Keratinocyte (primary cell): ENCODE measurements at places on chromosomes 12 and 14.

GRCh38 chr12:98646294-98647090 lies 1.4 kb downstream of the APAF1 start:
- no peak for DNase-seq

GRCh38 chr12:124543052-124543589 lies 24.3 kb downstream of the NCOR2 start:
- no peak for DNase-seq

DNA sequence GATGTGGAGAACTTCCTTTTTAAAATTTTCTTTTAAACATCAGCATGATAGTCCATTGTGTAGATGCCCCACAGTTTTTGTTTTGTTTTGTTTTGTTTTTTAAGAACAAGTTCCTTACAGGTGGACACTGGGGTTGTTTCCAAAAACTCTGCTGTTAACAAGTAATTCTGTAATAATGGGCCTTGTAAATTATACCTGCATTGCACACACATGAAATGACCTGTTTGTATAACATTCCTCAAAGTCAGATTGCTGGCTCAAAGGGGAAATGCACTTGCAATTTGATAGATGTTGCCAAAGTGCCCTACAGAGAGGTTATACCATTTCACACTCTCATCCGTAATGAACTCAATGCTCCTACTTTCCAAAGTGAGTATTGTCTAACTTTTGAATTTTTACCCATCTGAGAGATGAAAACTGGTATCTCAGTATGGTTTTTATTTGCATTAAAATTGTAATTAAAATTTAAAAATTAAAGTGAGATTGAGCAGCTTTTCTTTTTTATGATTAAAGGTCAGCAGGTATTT lies 89.2 kb downstream of the SPPL3 start:
- no peak for DNase-seq

GRCh38 chr12:56927281-56927680 lies 6.9 kb downstream of the SDR9C7 start:
- DNase-seq, result no peak

DNA sequence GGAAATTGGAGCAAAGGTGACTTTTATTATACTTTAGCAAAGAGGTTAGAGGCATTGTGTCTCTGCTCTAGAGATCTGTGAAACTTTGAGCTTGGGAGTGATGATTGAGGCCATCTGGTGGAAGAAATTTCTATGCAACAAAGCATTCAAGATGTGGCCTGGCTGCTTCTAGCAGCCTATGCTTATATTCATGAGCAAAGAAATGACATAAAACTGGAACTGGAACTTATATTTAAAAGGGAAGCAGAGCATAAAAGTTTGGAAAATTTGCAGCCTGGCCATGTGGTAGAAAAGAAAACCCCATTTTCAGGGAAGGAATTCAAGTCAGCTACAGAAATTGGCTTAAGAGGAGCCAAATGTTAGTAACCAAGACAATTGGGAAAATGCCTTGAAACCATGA lies 70.4 kb downstream of the SDR9C7 start:
- no peak for DNase-seq

DNA sequence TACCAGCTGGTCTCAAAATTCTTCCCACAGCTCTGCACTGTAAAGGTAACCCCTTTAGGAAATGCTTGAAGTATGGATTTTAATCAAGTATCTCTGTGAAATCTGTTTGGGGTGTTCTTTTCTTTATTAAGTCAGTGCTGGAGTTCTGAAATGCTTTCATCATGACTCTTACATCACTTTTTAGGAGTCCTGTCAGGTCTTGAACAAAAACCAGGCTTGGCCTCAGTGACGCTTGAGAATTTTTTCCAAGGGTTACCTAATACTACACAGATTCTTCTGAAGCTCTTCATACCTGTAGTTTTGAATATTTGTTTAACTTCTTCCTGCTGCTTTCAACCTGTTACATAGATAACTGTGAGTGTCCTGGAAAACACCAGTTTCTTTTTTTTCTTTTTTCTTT lies 47.0 kb upstream of the KCNH3 start:
- DNase-seq, result no peak

GRCh38 chr14:105315211-105315721 lies 718 bp downstream of the PACS2 start:
- DNase-seq, result no peak

- no peak for DNase-seq
Observed at GRCh38 chr14:20512177-20512905, 7.0 kb downstream of the RNASE10 start.

DNA sequence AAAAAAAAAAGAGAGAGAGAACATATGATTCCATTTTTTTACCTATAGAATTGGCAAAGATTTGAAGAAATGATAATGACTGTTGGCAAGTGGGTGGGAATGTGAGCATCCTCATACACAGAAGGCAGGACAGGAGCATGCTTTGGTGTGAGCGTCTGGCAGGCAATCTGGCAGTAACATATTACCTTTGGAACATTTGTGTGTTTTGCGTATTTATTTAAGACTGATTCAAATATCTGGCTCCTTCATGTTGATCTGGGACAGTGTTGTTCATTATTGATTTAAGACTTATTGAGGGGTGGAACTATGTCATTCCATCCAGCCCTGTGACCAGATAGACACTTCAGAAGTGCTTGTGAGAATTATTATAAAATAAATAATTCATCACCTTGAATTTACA lies 53.1 kb downstream of the PPP1R36 start:
- no peak for DNase-seq

DNA sequence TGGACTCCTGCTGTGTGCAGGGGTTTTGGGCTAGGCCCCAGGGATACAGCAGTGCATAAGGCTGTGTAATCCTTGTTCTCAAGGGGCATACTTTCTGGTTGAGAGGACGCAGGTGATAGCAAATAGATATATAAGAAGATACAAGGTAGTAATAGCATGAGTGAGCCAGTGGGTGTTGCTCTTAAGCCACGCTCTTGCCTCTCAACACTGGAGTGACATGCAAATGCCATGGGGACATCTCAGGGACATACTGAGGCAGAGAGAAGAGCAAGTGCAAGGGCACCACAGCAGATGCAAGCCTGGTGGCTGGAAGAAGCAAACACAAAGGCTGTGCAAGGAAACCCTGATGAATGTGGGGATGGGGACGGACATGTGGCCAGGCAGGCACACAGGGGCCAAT lies 223.3 kb downstream of the CHST11 start:
- DNase-seq, result no peak

- DNase-seq, result no peak
Observed at GRCh38 chr12:32989705-32990104, 93.1 kb upstream of the PKP2 start.

DNA sequence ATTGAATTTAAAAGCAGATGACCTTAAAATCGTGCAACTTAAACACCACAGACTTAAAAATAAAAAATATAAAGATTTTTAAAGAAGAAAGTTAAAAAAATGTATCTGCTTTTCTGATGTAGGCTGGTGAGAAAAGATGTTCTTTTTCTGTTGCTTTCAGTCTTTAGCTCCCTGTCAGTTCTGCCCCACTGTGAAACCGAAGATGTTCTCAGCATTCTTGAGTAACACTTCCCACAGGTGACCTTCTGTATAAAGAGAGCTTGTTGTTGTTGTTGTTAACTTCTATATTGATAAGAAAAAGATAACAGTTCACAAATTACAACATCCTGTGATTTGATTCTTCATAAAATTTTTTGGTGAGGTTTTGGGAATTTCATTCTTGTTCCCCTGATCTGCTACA lies 377.9 kb upstream of the RGS6 start:
- no peak for DNase-seq

DNA sequence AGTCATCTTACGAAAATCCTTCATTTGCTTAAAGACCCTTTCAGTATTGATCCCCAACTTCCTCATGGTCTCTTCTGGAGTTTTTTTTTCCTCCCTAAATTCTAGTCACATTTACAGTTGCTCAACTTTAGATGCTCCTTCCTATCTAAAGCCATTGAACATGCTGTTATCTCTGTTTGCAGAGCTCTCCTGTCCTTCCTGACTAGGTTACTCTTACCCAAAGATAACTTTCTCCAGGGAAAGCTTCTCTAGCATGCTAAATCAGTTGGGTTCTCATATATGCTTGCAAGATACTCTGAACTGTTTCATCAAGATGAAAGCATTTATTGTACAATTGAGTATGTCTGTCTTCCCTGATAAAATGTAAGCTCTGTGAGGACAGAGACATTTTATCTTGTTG lies 1.8 kb upstream of the RAB21 start:
- DNase-seq, result no peak

- DNase-seq, result no peak
Observed at GRCh38 chr14:84707830-84708229, 822.1 kb upstream of the FLRT2 start.

DNA sequence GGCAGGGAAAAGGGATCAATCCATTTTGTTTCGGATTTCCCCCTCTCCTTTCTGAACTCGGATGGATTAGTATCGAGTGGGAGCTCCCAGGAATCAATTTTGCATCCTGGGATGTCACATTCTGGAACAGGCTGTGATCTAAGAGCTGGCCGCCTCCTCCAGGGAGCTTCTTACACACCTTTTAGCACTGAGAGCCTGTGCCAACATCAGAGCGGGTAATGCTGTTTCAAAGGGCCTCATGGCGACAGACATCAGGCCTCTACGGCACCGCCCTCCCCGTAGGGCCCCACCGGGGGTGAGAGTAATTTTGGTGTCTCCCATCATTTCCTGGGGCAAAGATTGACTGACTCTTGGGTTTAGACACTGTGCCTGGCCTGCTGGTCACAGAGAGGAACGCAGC lies 2.7 kb downstream of the GALNT9 start:
- no peak for DNase-seq

- DNase-seq, result no peak
Observed at GRCh38 chr12:29343022-29343799, 37.8 kb downstream of the ERGIC2 start.

DNA sequence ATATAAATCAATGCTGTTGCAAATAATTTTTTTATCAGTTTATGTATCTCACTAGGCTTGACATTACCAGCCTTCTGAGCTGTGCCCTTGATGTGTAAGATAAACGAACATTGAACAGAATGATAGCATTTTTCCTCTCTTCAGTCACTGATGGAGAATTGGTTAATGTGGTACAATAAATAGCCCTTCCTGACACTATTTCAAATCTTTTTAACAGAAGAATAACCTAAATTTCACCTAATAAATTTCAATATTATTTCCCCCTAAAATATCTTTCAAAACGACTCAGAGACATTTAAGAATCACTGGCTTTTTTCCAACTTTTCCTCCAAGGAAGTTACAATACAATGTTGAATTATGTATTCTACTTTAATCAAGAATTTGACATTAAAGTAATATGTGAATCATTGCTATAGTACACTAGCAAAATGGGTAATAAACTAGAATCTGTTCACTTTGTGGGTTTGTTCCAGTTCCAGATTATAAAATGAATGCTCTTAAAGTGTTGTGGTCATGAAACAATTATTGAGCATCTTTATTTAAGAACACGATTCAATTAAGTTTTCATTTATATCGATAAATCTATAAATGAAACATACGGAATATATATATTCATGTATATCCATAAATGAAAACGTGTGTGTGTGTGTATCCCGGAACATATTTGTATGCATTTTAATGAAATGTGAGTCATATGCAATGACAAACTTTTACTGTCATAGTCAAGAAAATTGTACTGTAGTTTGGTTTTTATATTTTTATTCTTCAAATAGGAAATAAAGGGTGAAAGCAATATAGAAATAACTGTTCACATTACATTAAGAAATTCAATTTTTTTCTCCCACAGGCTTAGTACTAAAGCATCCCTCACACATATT lies 2.5 kb upstream of the ATP2B1 start:
- DNase-seq, result no peak

GRCh38 chr14:46902837-46903236 lies 251.3 kb upstream of the RPL10L start:
- no peak for DNase-seq

GRCh38 chr14:75910048-75910447 lies 71.7 kb downstream of the TGFB3 start:
- DNase-seq, result no peak

DNA sequence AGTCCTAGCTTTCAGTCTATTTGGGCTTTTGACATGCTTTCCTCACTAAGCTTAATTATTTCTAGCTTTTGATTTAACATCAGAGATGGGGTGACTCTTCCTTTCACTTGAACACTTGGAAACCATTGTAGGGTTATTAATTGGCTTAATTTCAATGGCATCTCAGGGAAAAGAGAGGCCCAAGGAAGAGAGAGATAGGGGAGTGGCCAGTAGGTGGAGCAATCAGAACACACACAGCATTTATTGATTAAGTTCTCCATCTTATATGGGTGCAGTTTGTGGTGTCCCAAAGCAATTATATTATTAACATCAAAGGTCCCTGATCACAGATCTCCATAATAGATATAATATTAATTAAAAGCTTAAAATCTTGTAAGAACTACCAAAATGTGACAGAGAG lies 1466.1 kb upstream of the SEL1L start:
- DNase-seq, result no peak

DNA sequence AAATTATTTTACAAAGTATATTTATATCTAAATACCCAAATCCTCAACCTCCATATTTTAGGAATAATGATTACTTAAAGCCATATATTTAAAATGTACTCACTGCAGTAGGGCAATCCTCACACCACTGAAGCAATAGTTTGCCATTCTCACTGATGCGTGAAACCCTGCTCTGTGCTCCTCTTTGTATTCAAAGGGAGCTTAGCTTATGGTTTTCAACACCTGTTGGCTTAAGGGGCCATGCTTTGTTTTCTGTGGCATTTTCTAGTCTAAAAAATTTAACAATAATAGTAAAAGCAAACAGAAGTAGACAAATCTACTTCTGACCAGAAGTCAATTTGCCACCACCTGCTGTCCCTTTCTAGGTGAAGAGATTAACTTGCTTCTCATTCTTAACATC lies 294.6 kb downstream of the FLRT2 start:
- DNase-seq, result no peak

DNA sequence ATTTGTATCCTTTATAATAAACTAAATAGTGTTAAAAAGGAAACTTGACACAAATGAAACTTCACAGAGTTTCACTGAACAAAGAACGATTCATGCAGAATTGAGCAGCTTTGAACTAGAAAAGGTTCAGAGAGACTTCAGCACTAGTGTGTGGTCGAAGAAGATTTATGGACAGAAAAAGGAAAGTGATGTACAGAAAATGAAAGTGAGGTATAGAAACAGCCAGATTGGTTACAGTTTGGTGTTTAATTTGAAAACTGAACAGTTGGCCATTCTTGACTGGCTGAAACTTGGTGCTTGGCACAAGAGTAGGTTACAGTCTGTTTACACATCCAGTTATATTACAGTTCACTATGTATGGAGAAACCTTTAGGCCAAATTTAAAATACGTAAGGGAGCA lies 207.1 kb downstream of the GALC start:
- DNase-seq, result no peak
